DMS153 (cell line): ENCODE measurements at places on chromosomes 13 and 19.

DNA sequence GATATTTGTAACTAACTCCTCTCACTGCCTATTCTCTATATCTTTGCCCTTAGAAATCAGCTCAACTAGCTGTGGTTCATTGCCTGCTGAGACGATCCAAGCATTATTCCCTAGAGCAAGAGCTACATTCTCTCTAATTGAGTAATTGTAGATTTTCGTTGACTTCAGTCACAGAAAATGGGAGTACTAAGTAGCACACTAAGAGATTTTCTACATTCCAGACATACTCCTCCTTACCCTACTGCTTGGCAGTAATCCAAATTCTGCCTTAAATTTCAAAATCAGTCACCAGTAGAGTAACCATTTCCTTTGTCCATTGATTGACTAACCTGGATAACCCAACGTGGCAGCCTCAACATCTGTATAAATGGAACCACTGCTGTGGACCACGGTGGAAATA, 1786.8 kb downstream of the SLITRK5 start:
- DNase-seq, result no peak

DNA sequence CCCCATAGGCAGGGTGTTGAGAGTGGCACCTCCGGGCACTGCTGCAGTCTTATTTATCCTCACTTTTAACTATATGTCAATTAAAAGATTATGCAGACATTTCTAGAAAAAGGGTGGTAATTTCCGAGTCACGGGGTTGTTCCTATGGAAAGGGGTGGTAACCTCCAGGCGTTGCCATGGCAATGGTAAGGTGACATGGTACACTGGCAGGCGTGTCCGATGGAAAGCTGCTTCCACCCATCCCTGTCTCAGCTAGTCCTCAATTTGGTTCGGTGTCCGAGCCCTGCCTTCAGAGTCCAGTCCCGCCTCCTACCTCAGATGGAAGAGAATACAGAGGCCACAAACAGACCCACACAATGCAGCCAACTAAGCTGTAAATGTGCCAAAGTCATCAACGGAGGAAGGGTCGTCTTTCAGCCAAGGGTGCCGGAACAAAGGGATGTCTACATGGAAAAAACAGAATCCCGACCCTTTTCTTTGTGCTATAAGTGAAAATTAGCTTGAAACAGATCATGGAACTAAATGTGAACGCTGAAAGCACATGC, 72.6 kb upstream of the C13orf46 start:
- no peak for DNase-seq

GRCh38 chr19:38556521-38557174, 61.1 kb downstream of the MAP4K1 start:
- DNase-seq, result no peak

- no peak for DNase-seq
These were observed 89.2 kb upstream of the ARGLU1 start for GRCh38 chr13:106657104-106657503.

- no peak for DNase-seq
These were observed 30.5 kb upstream of the TUBGCP3 start for GRCh38 chr13:112618501-112618900.

- DNase-seq, result no peak
These were observed 518 bp downstream of the TFDP1 start for GRCh38 chr13:113584870-113585671.
